ENCODE measurements at places on chromosomes 5 and 9.

DNA sequence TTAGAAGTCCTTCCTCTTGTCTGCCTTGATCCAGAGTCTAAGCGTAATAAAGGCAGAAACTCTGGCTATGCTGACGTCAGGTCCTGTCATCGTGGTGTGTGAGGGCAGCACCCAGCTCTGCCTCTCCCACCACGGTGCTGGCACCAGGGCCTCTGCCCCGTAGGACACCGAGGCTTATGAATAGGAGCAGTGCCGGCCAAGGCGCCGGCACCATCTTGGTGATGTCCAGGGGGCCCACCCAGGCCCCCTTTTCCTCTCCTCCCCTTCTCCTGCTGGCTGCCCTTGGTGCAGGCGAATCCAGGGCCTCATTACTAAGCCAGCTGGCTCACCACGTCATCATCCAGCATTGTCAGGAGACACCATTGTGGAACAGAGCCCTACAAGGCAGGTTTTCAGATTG is 252.3 kb downstream of the FANCC start:
- no peak for DNase-seq

GRCh38 chr9:23777328-23777727 is 48.7 kb downstream of the ELAVL2 start:
- no peak for DNase-seq

GRCh38 chr9:95497772-95498171 is 19.0 kb downstream of the PTCH1 start:
- no peak for DNase-seq

- DNase-seq: no peak
Measured at GRCh38 chr9:120650352-120650751, 63.9 kb downstream of the MEGF9 start.

- no peak for DNase-seq
Measured at GRCh38 chr5:17665836-17666235, 31.6 kb downstream of the TAF11L14 start.

- DNase-seq: no peak
Measured at GRCh38 chr5:168842571-168843205, 263.5 kb upstream of the PANK3 start.

GRCh38 chr5:135335031-135335828 is 63.8 kb downstream of the MACROH2A1 start:
- DNase-seq: no peak

- no peak for DNase-seq
Measured at GRCh38 chr5:59037453-59037852, 454.6 kb downstream of the RAB3C start.
